GM12864 (cell line): ENCODE measurements at places on chromosomes 5 and 9.

GRCh38 chr5:180599981-180600553, 8.8 kb upstream of the SCGB3A1 start:
- no peak for DNase-seq

DNA sequence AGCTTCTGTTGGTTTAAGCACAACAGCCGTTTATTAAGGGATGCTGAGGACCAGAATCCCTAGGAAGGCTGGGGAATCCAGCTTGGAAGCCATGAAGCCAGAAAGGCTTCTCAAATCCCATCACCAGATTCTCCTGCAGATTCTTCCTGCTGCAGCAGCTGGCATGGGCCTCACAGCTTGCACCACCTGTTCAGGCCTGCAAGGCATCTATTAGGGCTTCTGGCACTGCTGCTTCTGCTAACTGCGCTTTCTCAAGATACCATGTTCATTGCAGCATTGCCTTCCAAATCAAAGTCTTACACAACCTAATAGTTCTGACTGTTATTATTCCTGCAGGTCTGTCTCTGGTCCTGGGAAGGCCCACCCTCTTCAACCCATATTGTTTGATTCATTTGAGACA, 51.2 kb upstream of the ZNF366 start:
- no peak for DNase-seq

DNA sequence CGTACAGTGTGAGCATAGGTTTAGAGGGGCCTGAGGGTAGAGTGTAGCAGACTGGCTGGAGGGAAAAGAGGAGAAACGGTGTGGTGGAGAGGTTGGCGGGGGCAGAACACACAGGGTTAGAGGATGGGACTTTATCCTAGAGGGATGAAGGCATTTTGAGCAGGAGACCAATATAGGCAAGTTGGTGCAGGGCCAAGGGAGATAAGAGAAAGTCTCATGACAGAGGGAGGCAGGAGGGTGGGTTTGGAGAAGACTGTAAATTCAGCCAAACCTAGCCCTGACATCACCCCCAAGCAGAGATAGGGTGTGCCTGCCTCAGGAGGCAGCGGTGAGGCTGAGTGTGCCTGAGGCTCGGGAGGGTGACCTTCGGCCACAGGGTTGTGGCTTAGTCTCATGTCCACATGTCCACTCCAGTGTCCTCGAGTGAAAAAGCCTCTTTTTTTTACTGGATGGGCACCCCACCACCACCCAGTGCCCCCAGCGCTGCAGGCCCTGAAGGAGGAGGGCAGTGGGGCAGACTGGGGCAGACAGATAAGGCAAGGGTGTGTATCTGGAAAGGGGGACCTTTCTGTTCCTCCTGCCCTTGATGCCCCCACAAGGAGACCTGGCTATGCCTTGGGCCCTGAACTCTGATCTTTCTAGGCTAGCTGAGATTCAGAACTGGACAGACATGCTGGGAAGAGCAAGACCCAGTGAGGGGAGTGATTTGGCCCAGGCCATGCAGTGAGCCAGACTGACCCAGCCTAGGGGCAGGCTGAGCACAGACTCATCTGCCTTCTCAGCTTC, 108.7 kb downstream of the RGS3 start:
- no peak for DNase-seq

DNA sequence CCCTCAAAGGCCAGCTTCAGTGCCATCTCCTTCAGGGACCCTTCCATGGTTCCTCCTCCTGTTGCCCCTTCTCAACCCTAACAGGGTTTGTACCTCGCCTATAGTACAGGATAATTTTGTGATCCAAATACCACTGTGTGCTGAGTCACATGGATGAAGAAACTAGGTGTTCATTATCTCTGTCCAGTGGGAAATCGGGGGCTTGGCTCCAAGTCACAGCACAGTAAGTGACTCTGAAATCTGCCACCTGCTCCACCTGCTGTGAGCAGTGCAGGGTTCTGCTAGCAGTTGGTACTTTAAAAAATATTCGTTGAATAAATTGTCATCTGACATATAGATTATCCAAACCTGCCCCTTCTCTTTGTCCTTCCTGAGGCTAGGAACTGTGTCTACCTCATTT, 123.2 kb upstream of the OTULINL start:
- DNase-seq = no peak
